Activated T-helper 2 cell treated with anti-CD3 and anti-CD28 coated beads, Interferon-gamma antibody, Interleukin-2, Interleukin-4, amounts not matched to agents 10 μg/mL and 5 μg/mL and 100 μg/mL, durations not matched to agents 14 hours and 24 hours and 36 hours (primary cell): ENCODE measurements at places on chromosomes 5 and 9. TPM values are rescaled to one million over a fixed set of nuclear protein-coding genes. Genes with fewer than 3 reads are reported as not detected.

DNA sequence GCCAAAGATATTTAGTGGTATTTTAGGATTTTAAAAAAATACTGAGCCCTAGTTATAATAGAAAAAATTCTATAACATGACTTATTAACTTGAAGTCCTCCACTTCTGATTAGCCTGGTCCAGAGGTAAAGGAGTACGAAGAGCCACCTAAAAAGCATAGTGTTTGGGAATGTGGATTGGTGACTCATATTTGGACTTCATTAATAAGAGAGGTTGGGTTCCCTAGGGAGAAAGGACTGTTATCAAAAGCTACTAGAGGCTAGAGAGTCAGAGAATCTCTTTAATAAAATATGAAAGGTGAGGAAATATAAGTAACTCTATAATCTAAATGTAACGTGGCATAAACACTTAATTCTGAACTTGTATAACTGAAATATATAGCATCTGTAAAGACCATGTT lies 180.7 kb upstream of the TARS1 start:
- no peak for DNase-seq

GRCh38 chr9:91066042-91066415 lies 264.4 kb downstream of the SYK start:
- no peak for DNase-seq

DNA sequence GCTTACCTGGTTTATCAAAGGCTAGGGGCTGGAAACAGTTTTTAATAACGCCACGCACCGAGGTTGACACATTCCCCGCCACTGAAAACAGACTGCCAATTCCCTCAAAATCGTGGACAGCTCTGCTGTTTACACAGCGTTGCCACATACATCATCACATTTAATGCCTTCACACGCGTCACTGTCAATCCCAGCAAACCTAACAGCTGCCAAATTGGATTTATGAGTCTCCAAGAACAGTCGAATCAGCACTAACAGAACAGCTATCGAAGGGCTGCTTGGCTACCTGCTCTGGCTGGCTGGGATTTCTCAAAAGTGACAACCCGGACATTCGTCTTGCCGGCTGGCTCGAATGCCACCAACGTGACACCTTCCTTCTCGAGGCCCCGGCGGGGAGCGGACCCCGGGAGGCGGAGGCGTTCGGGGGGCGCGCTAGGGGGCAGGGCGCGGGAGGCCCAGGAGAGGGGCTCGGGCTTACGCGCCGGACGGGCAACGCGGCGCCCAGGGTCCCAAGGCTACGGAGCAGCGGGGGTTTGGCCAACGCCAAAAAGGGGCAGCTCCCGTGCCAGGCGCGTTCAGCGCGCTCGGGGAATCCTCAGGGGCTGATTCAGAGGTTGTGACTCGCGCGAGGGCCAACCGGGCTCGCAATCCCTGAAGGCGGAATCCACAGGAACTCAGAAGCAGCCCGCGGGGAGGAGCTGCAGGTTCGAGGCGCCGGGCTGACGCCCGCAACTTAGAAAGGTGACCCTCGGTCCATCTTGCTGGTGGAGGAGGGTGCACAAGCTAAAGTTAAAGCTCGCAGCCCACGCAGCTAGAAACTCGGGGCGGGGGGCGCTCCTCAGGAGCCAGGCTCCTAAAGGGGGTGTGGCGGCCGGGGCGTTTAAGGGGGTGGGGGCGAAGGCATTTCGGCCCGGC lies 1.2 kb downstream of the CDC14B start:
- no peak for DNase-seq

- DNase-seq = no peak
Observed at GRCh38 chr5:128687930-128688329, 149.9 kb upstream of the FBN2 start.

DNA sequence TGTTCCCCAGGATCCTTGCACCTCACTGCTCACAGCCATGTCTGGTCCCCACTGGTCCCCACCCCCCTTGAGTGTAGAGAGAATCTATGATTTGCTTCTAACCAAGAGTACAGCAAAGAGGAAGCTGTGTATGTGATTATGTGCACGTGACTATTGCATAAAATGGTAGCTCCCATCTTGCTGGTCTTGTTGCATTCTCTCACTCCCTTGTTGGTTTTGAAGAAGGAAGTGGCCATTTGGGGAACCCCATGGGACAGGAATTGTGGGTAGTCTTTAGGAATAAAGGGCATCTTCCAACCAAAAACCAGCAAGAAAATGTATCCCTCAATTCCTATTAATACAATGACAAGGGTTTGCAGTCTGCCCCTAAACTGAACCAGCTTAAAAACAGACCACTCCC lies 5.2 kb upstream of the FCN2 start:
- DNase-seq = no peak

Gene WDR38
- not detected in 2 replicates for total RNA-seq

Gene MACIR
- total RNA-seq = 12.3 TPM in 2 replicates

DNA sequence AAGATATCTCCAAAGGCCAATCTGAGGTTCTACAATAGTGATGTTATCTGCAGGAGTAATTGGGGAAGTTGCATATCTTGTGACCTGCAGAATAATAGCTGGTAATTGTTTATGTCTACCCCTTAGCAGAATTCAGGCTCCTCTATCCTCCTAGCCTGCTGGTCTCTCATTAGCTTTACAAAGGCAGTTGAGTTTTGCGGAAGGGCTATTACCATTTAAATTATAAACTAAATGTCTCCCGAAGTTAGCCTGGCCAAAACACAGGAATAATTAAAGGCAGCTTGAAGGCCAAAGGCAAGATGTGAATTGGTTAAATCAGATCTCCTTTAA lies 168.7 kb downstream of the TTC39B start:
- DNase-seq = no peak
